CD4-positive, alpha-beta T cell treated with Interleukin-15 for 4 hours (primary cell): ENCODE measurements at places on chromosomes 12 and 14.

DNA sequence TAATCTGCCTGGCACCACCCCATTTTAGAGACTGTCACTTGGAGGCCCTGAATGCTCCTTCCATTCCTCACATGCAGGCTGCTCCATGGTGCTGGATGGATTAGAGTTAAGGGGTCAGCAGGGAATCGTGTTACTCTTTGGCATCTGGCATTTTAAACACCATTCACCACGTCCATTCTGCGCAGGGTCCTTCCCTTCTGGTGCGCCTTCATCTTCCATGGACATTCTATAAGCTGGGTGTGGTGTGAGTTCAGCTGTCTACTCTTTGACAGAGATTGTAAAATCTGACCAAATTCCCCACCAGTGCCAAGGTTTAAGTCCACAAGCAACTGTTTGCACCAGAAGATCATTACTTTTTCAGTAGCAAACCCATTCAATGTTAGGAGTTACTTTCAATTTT is 47.8 kb downstream of the GIT2 start:
- no peak for DNase-seq

DNA sequence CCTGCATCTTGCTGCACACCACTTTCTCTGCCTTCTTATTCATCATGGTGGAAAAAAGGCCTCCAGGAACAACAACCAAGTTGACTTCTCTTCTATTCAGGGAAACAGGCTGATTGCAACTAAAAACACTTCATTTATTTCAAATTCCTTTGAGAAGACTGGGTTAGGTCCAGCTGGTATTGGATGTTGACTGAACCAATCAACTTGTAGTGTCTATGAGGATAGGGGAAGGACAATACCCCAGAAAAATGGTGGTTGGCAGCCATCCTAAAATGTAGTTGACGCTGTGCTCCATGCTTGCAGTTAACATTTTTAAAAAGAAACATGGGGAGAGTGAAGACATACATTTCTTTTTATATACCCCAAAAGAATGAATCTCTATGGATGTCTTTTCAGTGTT is 34.4 kb upstream of the CRADD start:
- no peak for DNase-seq

GRCh38 chr14:49221316-49221715 is 364.9 kb downstream of the RPS29 start:
- no peak for DNase-seq

- DNase-seq: no peak
Measured at GRCh38 chr14:79631276-79631675, 580.0 kb downstream of the DIO2 start.

- DNase-seq: peak; percentile 4
Measured at GRCh38 chr12:108939594-108939993, 59.7 kb downstream of the DAO start.

DNA sequence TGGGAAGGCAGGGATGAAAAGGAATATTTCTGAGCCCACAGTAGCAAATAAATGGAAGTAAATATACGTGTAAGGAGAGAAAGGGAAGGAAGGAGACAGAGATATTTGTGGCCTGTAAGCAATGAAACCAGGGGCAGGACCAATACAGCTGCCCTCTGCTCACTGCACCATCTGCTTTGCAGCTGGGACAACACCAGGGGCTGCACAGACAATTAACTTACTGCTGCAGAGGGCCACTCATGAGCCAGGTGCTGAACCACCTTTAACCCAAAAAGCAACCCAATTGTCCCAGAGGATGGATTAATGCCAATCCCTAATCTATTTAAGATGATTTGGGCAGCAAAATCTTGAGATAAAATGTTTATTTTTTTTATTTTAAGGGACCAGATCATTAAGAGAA is 30.6 kb upstream of the TMX1 start:
- DNase-seq: no peak

DNA sequence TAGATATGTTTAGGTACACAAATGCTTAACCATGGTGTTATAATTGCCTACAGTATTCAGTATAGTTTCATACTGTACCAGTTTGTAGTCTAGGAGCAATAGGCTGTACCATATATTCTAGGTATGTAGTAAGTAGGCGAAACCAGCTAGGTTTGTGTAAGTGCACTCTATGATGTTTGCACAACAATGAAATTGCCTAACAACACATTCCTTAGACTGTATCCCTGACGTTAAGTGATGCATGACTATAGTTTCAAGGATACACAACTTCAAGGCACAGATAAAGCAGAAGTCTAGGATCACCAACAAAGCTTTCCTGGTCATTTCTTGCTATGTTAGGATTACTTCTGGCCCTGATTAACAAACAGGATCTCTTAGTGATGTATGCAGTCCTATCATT is 135.1 kb downstream of the SLC38A1 start:
- DNase-seq: no peak

DNA sequence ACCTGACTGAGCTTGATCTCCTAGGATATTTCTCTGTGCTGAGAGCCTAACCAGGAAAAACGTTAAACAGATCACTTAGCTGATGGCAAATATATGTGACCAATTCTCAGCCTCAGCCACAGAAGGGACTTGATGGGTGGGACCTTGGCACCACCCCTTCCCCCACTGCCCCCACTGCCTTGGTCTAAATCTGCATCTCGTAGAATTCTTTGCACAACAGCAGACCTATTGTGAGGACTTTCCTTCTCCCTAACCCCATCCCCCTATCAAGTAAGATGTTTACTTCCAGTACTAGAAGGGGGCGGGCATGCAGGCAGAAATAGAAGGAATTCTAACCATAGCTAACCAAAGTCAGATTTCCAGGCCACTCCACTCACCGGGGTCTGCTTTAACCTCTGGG is 313.2 kb downstream of the PCNX1 start:
- no peak for DNase-seq

GRCh38 chr12:11651785-11652184 is 2.3 kb downstream of the ETV6 start:
- DNase-seq: no peak

DNA sequence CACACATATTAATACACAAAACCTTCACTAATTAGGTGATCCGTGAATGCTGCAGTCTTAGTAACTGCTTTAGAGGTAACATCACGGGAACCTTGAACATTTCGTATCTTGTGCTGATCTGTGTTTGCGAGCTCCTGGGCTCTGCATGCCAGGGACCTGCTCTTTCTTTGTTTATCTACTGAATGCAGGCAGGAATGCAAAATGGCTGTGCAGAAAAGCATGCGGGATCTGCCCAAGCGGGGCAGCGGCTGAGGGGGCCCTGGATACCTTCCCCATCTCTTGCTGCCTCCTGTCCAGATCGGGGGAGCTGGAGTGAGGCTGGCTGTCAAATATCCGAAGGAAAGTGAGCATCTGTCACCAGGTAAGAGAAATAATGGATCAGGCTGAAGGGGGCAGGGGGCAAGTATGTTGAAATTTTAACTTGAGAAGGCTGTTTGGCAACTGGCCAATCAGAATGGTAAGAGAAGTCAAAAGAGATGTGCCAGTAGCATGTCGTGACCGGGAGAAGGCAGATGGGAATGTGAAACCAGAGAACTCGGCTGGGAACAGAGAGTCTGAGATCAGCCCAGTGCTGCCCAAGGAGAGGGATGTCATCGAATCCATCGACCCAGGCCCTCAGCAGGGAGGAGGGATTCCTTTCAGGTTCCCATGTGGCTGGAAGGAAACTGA is 191.4 kb downstream of the TTC7B start:
- DNase-seq: no peak

DNA sequence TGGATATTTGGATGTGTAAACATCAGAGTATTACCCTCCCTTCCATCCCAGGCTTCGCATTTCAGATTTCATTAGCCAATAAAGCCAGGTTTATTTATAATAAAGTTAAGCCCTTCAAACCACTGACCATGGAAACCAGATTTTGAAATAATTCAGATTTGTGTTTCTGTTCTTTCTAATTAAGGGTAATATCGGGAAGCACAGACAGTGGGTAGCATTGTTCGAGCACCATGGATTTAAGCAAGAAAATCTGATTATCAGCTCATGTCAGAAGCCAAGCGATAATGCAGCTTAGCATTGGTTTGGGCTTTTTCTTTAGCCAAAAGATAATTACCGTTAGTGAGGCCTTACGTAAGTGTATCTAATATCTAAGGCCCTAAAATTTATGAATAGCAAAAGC is 116.1 kb downstream of the C12orf42 start:
- DNase-seq: no peak

GRCh38 chr12:130872179-130873096 is 572 bp downstream of the RAN start:
- peak; percentile 30 for DNase-seq

DNA sequence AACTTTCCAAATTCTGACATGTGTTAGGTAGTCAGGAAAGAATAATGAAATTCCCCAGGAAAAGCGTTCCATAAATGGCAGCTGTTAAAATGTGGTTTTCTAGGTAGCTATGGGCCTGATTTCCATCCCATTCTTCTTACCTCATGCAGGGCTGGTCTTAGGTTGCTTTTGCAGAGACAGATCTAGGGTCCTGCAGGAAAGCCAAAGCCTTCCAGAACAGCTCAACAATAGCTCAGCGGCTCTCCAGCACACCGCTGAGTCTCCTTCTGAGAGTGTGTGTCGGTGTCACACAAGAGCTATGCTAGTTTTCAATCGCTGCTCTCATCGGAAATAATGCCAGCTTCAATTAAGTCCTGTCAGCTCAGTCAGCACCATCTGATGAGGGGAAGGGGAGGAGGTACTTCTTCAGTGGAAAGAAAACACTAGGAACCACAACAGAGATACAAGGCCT is 106.7 kb downstream of the TMEM30B start:
- no peak for DNase-seq

DNA sequence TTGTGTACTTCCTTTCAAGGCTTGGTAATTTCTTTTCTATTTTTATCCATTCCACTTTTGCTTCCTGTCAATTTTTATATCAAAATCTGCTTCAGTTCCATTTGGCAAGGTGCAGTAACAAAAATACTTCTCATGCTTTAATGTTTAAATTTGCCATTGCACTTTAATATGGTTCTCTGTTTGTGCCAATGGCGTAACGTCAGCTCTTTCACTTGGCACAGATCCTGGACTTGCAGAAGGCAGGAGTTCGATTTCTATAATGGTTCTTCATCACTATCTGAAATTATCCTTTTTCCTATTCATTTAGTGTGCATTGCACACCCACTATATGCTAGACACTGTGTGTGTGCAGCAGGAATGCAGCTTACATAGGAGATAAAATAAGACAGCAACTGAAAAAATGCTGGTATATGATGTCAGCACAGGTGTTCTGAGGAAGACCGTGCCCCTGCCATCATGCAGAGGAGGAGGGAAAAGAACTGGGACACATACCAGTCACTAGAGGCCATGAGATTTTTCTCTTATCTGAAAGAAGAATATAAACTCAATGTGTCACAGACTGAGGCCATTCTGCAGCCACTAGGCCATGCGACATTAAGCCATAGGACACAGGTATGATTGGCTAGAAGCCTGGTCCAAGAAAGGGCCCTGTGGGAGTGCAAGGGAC is 298.2 kb downstream of the RPAP3 start:
- DNase-seq: no peak

DNA sequence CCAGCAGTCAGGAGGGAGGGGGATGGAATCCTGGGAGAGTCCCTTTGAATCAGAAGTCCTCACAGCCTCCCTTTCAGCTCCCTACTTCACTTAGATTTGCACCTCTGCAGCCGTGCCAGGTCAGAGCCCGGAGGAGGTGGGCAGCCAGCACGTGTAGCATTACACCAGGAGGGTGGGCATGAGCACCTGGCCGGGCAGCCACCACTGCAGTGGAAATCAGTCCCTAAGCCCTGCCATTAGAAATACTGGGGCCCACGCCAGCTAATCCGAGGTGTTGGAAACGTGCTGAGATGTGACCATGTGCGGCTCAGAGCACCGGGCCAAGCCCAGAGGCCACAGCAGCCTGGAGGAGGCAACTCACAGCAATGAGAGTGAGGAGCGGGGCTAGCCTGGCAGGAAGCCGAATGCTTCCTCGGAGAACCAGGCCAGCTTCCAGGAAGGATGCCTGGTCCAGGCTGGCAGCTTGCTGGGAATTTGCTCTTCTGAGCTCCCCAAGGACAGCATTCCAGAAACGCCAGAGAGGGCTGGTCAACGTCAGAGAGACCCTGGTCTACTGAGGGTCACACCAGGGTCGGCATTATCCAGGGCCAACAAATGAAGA is 9.4 kb upstream of the CACNA2D4 start:
- no peak for DNase-seq

GRCh38 chr12:12032260-12032791 is 38.4 kb upstream of the BCL2L14 start:
- DNase-seq: no peak
